ENCODE measurements at places on chromosomes 1 and 21.

GRCh38 chr21:45873418-45873817 is 108.2 kb upstream of the COL6A1 start:
- no peak for DNase-seq

- no peak for DNase-seq
Measured at GRCh38 chr1:116036255-116036654, 59.9 kb downstream of the SLC22A15 start.

DNA sequence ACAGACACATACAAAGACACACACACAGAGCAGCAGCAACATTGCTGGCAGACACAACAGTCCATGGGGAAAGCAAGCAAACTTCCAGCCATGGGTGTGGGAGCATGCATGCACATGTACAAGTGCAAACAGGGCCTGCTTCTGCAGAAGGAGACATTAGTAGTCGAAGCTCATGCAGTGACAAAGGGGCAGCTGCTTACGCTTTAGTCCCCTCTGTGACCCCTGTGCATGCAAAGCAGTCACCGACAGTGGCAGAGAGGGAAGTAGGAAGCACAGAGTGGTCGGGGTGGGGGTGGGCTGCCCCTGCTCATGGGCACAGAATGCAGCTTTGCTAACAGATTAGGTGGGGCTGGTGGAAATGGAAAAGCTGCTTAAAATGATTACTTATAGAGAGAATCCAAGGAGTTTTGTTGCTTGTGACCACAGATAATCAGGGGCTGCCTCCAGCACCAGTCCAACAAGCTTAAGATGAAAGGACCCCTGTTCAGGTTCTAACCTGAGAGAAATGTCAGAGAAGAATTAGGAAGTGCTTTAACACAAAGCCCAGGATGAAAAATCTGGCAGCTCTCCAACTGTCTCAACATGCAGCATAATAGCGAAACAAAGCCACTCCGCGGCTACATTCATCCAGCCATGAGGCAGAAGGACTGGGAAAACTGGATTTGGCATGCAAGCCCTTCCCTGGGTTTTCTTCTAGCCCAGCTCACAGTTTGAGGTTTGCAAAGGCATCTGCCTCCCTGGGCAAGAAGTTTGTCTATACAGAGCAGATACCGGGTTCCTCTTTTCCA is 378.9 kb downstream of the KCNH1 start:
- DNase-seq = peak; percentile 12

DNA sequence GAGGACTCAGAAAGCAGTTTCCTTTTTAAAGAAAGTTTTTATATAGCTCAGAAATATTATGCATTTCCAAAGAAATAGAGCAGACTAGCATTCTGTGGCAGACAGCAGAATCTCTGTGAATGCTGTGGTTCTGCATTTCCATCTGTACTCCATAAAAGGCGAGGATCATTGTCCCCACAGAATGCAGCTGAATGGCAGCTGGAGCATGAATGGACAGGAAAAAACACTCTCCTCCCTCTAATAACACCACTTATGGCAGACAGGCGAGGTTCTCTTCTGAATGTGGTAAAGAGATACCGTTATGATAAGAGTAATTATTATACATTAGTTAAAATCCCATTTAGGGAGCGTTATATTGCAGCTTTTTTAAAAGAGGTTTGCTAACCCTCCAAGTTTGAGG is 81.4 kb upstream of the WLS start:
- no peak for DNase-seq

- DNase-seq = no peak
Measured at GRCh38 chr1:220224611-220225124, 47.6 kb downstream of the RAB3GAP2 start.
